Calu3 (cell line): ENCODE measurements at places on chromosomes 13 and 19. TPM values are rescaled to one million over a fixed set of nuclear protein-coding genes. Genes with fewer than 3 reads are reported as not detected.

The NLRP7 gene
- not detected in 2 replicates for total RNA-seq

- DNase-seq = peak; percentile 88
- peaks cover 16% of the 10 kb centered on the region for H3K36me3 ChIP-seq
- peaks cover 19% of the 10 kb centered on the region for H3K27me3 ChIP-seq
Measured at GRCh38 chr19:5805462-5806132, 730 bp downstream of the NRTN start.

DNA sequence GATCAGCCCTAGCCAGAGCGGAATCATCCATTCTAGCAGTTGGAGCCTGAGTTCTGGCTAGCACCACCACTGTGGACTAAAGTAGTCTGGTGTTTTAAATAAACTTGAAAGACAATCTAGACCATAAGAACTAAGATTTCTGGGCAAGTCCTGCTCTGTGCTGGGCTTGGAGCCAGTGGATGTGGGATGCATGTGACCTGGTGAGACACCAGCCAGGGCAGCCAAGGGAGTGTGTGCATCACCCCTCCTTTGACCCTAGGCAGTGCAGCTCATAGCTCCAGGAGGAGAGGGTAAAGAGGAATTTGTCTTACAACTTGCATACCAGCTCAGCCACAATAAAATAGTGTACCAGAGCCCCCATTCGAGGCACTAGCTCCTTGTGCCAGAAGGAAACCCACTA is 21.0 kb downstream of the ITGBL1 start:
- DNase-seq = no peak
- no peak overlapping the region for H3K27ac ChIP-seq
- no peaks in the 10 kb centered on the region for H3K27me3 ChIP-seq
- peaks cover 7% of the 10 kb centered on the region for H3K4me1 ChIP-seq
- H3K4me3 ChIP-seq = no peak overlapping the region

DNA sequence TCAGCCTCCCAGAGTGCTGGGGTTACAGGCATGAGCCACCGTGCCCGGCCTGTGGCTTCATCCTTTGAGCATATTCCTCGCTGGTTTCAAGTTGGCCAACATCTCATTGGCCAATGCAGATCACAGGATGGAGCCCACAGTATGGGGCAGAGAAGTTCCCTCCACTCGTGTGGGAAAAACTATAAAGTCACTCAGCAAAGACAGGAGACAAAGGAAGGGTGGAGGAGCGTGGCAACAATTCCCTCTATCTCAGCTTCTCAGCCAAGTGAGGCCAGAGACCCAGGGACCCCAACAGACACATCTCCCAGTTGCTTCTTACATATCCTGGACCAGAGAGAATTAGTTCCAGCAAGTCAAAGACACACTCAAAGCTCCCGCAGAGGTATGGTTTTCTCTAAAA is 184.6 kb upstream of the SOX1 start:
- no peak overlapping the region for H3K4me3 ChIP-seq
- H3K36me3 ChIP-seq = no peaks in the 10 kb centered on the region
- no peak for DNase-seq
- no peak overlapping the region for H3K27ac ChIP-seq
- no peaks in the 10 kb centered on the region for H3K4me1 ChIP-seq
- no peaks in the 10 kb centered on the region for H3K27me3 ChIP-seq

DNA sequence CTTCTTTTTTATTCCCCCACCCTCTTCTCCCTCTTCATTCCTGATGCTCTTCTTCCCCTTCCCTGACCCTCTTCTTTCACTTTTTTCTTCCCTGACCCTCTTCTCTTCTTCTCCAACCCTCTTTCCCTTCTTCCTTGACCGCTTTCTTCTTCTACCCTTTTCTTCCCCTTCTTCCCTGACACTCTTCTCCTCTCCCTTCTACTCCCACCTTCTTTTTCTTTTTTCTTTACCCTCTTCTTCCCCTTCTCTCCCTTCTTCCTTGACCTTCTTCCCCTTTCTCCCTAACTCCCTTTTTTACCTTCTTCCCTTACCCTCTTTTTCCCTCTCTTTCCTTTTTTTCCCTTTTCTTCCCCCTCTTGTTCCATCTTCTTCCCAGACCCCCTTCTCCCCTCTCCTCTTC is 931.3 kb downstream of the UQCRFS1 start:
- H3K27ac ChIP-seq = no peak overlapping the region
- H3K4me1 ChIP-seq = no peaks in the 10 kb centered on the region
- H3K27me3 ChIP-seq = no peaks in the 10 kb centered on the region
- no peak for DNase-seq
- H3K36me3 ChIP-seq = no peaks in the 10 kb centered on the region
- no peak overlapping the region for H3K4me3 ChIP-seq

DNA sequence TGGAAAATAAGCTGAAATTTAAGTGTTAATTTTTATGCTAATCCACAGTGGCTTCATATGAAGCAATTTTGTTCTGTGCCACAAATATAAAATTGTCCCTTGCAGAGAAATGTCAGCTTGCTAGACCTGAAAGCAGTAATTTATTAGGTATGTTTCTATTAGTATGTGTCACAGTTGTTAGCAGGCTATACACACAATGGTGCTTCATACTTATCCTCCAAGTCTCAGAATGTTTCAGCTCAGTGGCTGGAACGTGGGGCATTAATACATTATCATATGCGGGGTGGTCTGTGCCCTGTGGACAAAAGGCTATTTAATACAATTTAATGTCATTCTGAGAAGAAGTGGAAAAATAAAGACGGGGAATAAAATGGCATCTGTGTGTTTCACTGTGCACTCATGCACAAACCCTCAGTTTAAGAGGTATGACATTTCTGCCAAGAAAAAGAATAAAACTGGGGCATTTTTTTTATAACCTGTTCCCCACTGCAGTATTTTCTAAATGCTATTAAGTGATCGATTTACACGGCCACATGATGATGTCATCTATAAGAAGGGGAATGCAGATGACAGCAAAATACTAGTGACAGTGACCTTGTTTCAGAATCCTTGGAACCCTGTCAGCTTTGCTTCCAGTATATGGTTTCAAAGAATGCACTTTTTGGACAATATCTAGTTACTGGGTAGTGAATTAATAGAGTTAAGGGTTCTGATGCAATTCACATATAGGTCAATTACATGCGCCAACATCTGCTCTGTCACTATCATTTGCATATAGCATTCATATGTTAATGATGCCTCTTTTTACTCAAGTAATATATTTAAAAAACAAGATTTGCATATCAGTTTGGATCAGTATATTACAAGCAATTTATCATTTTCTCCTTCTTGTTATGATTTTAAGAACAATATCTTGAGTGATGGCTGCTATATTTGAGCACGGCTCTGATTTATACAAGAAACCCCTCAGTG is 21.2 kb upstream of the ZNF536 start:
- H3K36me3 ChIP-seq = no peaks in the 10 kb centered on the region
- no peak overlapping the region for H3K27ac ChIP-seq
- no peaks in the 10 kb centered on the region for H3K4me1 ChIP-seq
- no peaks in the 10 kb centered on the region for H3K27me3 ChIP-seq
- no peak for DNase-seq

DNA sequence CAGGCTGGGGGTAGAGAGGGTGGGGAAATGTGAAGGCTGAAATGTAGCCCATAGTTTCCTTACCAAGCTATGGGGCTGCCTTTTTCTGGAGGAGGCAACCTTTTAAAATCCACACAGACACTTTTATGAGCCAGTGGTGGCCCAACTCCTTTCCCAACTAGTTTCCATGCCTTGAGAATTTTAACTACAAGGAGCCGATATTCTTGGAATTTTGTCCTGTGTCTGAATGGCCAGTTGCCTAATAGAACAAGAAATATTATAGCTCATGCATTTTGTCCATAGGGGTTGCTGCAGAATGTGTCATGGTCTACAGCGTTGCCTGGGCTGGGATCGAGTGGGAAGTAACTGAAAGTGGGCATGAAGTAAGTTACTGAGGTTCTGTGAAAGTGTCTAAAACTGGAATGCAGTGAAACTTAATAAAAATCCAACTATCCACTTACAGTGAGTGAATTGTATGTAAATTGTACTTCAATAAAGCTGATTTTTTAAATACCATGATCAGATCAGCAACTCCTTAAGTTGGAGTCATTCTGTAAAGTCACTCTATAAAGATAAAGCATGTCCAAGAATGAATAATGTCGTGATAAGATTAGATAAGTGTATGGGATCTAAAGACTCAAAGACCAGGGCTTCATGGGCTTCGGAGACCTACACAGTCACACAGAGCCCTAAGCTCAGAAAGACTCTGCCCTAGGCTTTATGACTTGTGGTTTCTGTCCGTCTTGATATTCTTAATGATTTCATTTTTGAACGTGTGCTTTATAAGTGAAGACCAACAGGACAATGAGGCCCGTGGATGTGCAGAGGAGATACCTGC is 122.6 kb upstream of the FNDC3A start:
- H3K4me3 ChIP-seq = no peak overlapping the region
- H3K4me1 ChIP-seq = no peaks in the 10 kb centered on the region
- no peaks in the 10 kb centered on the region for H3K27me3 ChIP-seq
- no peaks in the 10 kb centered on the region for H3K36me3 ChIP-seq
- no peak overlapping the region for H3K27ac ChIP-seq

GRCh38 chr19:5997371-5997770 is 19.4 kb upstream of the RANBP3 start:
- H3K4me1 ChIP-seq = no peaks in the 10 kb centered on the region
- H3K27me3 ChIP-seq = no peaks in the 10 kb centered on the region
- no peak overlapping the region for H3K27ac ChIP-seq
- no peak overlapping the region for H3K4me3 ChIP-seq
- DNase-seq = no peak

- DNase-seq = no peak
- H3K36me3 ChIP-seq = no peaks in the 10 kb centered on the region
- H3K4me1 ChIP-seq = peaks cover 8% of the 10 kb centered on the region
- H3K27ac ChIP-seq = no peak overlapping the region
Measured at GRCh38 chr13:52832313-52832712, 16.1 kb downstream of the PCDH8 start.
